ENCODE measurements at places on chromosomes 2 and 18.
A peak's percentile ranks its signal among the peaks of the same experiment; 100 is the strongest.

- no peak for DNase-seq
Observed at GRCh38 chr18:77949355-77949973, 699.8 kb downstream of the GALR1 start.

DNA sequence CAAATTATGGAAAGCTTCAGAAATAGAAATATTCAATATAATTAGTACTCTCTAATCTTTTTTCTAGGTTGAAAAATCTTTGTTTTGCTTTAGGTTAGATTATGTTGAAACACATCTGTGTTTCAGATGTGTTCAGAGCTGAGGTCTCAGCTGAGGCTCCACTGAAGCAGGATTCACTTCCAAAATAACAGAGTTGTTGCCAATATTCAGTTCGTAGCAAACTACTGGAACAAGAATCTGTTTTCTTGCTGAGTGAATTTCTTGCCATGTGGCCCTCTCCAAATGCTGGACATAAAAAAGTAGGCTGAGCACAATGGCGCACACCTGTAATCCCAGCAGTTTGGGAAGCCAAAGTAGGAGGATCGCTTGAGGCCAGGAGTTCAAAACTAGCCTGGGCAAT is 8.7 kb downstream of the PHOSPHO2 start:
- DNase-seq, result no peak

- no peak for DNase-seq
Observed at GRCh38 chr2:239253264-239253663, 147.6 kb downstream of the HDAC4 start.

GRCh38 chr2:85308896-85309555 is 18.8 kb downstream of the TGOLN2 start:
- DNase-seq, result no peak

GRCh38 chr2:43109261-43109743 is 117.1 kb downstream of the ZFP36L2 start:
- DNase-seq, result no peak

DNA sequence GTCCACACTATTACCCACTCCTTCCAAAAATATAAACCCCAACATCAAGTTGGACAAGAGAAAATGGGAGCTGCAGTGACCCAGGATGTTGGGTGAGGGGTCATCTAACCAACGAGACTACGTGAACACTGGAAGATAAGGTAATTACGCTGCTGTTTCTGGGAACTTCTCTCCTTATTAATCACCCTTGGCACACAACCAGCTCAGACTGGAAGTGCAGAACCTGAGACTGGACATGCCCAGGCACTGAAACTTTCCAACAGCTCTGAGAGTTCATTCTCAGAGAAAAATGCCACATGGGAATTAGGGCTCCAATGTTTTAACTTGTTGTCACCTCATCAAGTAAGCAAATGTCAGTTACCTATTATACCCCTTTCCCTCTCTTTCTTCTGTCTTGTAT is 135.3 kb downstream of the CCDC148 start:
- DNase-seq, result no peak

- no peak for DNase-seq
Observed at GRCh38 chr2:42895791-42896135, 103.4 kb upstream of the HAAO start.

- no peak for DNase-seq
Observed at GRCh38 chr2:100923461-100924060, 78.5 kb upstream of the RPL31 start.

DNA sequence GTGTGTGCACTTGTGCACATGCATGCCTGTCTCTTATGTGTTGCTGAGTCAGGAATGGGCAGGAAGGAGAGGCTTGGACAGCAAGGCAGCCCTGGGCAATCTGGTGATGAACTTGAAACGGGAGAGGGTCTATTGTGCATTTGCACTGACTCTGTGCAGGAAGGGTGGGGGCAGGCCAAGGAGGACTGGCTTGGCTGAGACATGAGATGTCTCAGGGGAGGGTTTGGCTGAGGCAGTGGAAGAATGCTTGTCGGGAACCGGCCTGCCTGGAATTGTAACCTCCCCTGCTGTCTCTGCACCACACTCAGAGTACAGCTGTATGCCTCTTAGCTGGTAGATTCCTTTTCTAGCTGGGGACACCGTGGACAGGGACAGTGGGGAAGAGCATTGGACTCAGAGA is 176.1 kb upstream of the TNP1 start:
- no peak for DNase-seq

DNA sequence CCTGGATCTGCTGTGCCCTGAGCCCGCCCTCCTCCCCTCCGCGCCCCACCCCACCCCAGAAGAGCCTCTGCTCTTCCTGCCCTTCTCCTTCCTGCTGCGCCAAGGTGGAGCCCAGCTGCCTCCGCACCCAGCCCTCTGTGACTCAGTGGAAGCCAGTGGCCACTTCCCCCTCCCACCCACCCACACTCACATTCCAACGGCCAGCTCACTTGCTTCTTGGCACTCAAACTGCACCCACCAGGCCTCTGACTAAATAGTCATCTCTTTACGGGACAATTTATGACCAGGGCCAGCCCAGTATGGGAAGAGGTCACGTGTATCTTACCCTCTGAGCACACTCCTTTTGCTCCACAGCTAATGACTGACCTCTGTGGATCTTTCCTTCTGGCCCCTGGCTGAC is 150.4 kb upstream of the SLC1A4 start:
- DNase-seq, result no peak

DNA sequence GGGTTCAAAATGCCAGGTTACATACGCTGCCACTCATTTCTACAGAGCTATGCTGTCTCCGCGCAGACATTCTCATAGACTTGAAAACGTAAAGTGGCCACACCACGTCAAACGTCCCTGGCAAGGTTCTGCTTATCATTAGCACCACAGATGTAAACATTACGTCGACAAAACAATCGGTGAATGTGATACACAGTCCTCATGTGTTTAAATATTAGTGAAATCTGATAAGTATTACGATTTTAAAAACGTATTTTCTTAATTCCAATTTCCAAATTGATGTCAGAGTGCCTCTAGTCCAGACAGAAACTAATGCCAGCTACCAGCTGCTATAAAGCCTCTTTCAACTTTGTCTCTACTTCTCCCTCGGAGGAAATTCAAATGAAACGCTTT is 1.2 kb downstream of the STK17B start:
- no peak for DNase-seq

GRCh38 chr2:128756365-128756717 is 437.7 kb upstream of the HS6ST1 start:
- DNase-seq, result no peak

DNA sequence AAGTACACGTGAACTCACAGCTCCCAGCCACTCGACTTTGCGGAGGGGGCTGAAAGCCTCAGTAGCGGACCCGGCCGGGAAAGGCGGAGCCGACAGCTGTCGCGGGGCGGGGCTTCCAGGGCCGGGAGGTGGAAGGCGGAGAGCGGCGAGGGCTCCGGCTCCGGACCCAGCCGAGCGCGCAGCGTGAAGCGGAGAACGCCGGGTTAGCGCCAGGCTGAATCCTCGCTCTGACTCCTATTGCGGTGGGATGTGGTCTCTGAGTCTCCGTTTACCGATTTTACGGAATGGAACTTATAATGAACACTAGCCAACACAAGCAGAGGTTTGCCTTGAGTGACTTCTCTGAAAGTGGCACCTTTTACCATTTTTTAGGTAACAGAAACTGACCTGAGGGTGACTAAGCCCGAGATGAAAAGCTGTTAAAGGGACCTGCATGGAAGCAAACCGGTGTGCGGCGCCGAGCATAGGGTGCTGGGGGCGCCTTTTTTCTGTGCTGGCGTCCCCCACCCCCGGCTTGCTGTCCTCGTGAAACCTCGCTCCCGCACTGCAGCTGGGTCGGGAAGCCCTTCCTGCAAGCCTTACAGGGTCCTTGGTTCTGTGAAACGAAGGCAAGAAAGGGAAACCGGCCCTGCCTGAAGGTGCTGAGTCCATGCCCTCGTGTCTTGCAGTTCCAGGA is 72.9 kb downstream of the EN1 start:
- peak; percentile 6 for DNase-seq

DNA sequence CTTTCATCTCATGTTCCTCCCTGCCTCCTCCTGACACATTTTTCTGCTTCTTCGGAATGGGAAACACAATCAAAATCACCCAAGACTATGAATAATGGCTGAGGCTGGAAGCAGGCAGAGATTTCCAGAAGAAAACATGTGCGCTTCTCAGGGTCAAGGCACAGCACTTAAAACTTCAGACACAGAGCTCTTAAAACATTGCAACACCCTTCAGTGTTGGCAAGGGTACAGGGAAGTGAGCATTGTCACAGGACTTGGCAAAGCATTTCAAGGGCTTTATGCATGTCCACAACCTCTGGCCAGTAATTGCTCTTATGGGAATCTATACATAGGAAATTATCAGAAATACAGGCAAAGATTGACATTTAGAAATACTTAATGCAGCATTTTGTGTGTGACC is 477.6 kb upstream of the KLHL29 start:
- DNase-seq, result no peak

DNA sequence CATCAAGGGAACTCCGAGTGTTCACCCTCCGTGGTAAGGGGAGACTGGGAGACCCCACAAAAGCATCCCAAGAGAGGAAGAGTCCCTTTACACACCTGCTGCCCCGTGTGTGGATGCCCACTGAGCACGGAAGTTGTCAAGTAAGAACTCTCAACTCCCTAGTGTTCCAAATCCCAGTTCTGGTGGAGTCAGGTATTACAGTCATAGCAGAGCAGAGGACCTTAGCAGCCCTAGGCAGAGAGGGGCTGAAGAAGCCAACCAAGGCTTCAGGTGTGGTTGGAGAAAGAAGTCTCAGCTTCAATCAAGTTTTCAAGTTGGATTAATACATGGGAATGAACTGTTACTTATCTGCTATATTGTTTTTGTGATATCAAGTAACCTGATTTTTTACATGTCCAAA is 512.5 kb downstream of the RNF144A start:
- no peak for DNase-seq

DNA sequence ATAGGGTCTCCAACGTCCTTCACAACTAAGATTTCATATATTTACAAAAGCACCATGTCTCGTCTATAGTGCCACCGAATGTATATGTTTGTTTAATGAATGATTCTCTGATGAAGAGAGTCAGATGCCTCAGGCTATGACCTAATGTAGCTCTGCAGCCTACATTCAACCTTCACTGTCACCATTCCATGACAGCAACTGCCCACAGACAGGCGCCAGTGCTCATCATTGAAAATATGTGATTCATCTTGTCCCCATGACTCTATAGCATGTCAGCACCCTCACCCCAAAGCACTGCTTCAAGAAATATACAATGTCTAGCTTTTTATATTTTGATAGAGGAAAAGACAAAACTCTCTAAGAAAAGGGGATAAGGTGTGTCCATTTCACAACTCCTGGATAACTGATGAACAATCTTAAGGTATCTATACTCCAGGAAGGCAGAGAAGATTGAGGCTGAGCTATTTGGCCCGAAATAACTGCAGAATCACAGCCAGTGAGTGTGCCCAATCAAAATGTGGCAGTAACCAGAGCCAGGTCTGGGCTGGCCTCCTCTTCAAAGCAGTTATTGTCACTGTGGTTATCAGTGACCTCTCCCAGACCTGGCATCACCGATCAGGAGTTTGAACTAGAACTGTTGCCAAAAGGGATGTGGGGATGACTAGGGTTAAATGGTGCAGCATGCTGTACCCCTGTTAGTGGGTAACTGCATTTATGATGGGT is 246.6 kb downstream of the SETBP1 start:
- no peak for DNase-seq

DNA sequence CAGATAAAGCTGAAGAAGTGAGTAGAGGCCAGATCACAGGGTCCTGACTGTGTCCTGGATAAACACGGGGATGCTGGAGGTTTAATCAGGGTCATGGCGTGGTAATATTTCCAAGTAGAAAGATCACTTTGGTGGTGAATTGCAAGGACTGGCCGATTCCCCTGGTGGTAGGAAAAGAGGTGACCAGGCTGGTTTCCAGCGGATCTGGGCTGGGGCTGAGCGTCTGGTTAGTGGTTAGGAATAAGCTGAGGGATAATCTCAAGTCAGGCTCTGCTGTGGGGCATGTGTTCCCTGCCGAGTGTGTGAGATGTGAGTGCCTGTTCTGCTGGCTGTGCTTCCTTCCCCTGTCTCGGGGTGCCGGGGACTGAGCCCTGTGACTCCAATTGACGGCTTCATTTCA is 484.0 kb downstream of the TSN start:
- no peak for DNase-seq

DNA sequence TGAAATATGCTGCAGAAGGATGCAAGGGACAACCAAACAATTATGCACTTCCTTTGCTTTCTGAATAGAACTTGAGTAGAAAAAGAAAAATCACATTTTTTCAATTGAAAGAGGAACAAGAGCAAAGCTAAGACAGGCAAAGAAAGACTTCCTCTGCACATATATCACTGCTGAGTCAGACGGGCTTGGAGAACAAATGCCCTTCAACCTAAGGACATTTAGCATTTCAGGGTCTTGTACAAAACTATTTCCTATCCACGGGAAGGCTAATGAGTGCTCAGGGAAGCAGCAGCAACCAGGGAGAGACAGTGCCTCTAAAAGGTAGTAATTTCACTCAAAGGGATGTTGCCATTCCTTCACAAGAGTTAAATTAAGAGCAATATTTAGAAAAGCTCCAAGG is 570.0 kb upstream of the GCFC2 start:
- DNase-seq, result no peak

DNA sequence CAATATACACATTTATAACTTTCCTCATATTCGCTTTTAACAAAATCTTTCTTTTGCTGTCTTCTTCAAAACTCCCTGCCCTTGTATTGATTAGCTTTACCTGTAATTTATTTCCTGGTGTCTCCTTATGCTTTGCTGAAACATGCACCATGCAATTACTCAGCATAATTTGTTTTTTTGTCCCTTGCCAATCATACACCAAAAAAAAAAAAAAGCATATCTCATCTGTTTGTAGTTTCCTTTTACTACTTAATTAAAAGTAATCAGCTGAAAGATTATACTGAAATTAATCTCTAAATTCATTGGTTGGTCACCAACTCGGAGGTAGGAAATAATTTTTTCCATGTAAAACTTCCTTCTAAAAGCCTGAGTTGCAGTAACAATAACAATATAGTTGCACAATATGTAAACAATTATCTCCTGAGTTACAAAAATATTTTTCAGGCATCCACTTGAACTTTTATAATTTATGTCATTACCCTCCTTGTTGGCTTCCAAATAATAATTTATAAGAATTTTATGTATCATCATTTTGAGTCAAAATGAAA is 53.0 kb upstream of the ROCK1 start:
- DNase-seq, result no peak

GRCh38 chr2:191217580-191217979 is 27.6 kb upstream of the MYO1B start:
- no peak for DNase-seq

DNA sequence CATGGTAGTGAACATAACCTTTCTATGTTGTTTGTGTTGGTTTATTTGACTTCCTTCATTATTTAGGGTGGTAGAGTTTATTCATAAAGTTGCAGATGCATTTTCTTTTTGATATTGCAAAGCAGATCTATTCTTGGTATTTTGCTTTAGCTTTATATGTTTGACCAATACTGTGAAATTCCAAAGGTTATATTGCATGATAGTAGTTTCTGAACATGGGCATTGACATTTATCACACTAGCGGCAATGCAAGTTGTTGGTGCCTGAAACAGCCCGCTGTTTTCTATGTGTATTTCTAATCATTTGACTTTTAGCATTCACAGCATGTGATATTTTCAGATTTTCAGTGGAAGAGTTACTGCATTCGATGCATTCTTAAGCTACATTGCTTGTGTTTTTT is 87.2 kb downstream of the ASXL3 start:
- no peak for DNase-seq

All from stimulated activated CD8-positive, alpha-beta memory T cell treated with anti-CD3 and anti-CD28 coated beads, Interleukin-2, amount 100 ng/mL, for 48 hours (primary cell).